Transverse colon (tissue), 4 donors: ENCODE measurements at places on chromosomes 6 and 20. TPM values are rescaled to one million over a fixed set of nuclear protein-coding genes. Genes with fewer than 3 reads are reported as not detected.
A peak's percentile ranks its signal among the peaks of the same experiment; 100 is the strongest.

SLC22A1 gene
- total RNA-seq = not detected

PLCB1 gene
- total RNA-seq = 18.6 TPM

SLC4A11 gene
- total RNA-seq = 0.64 TPM

BANF2 gene
- not detected for total RNA-seq

PACSIN1 gene
- total RNA-seq = not detected

LPIN3 gene
- total RNA-seq = 170 TPM

GGTLC1 gene
- total RNA-seq = not detected

PPP1R14C gene
- total RNA-seq = 40.6 TPM

MROH8 gene
- total RNA-seq = 3.0 TPM

EDN3 gene
- total RNA-seq = 92.4 TPM

GRCh38 chr6:39729945-39730344 is 4.7 kb upstream of the KIF6 start:
- H3K27me3 ChIP-seq = no peaks in the 10 kb centered on the region
- no peak for DNase-seq
- H3K36me3 ChIP-seq = no peaks in the 10 kb centered on the region
- no peak overlapping the region for H3K4me3 ChIP-seq
- H3K4me1 ChIP-seq = no peaks in the 10 kb centered on the region

- H3K36me3 ChIP-seq = no peaks in the 10 kb centered on the region
- H3K4me3 ChIP-seq = no peak overlapping the region
- no peak for DNase-seq
- H3K27ac ChIP-seq = no peak overlapping the region
- no peaks in the 10 kb centered on the region for H3K4me1 ChIP-seq
- no peaks in the 10 kb centered on the region for H3K27me3 ChIP-seq
These were observed 362.3 kb downstream of the MAFB start for GRCh38 chr20:40326784-40327183.

GRCh38 chr6:161369339-161369738 is 95.5 kb upstream of the AGPAT4 start:
- H3K4me3 ChIP-seq = no peak overlapping the region
- DNase-seq = peak; percentile 47
- no peaks in the 10 kb centered on the region for H3K36me3 ChIP-seq

DNA sequence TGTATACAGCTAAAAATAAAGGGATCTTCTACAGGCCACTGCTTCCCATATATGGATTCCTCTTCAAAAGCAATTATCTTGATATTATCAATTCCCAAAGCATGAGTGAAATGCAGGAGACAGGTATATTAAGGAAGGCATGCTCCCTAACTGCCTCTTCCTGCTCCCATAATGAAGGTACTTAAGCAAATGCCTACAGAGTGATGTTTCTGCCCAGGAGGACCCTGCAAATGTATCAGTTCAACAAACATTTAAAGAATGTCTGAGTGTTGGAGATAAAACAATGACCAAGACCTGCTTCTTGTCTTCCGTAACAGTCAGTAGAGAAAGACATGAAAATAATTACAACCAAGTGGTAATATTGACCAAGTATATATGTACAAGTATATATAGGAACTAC is 4.2 kb downstream of the UBE2J1 start:
- no peak overlapping the region for H3K4me3 ChIP-seq
- no peaks in the 10 kb centered on the region for H3K36me3 ChIP-seq
- DNase-seq = no peak
- H3K27me3 ChIP-seq = no peaks in the 10 kb centered on the region
- H3K27ac ChIP-seq = no peak overlapping the region

GRCh38 chr6:56437171-56437900 is 190.0 kb upstream of the COL21A1 start:
- no peak overlapping the region for H3K4me3 ChIP-seq
- DNase-seq = no peak
- no peaks in the 10 kb centered on the region for H3K27me3 ChIP-seq
- H3K27ac ChIP-seq = no peak overlapping the region
- no peaks in the 10 kb centered on the region for H3K36me3 ChIP-seq

- DNase-seq = no peak
- no peaks in the 10 kb centered on the region for H3K27me3 ChIP-seq
- H3K27ac ChIP-seq = no peak overlapping the region
- H3K4me3 ChIP-seq = no peak overlapping the region
These were observed 14.6 kb upstream of the HELZ2 start for GRCh38 chr20:63588641-63589041.

- no peaks in the 10 kb centered on the region for H3K27me3 ChIP-seq
- H3K27ac ChIP-seq = no peak overlapping the region
- no peak overlapping the region for H3K4me3 ChIP-seq
- H3K4me1 ChIP-seq = no peaks in the 10 kb centered on the region
- no peaks in the 10 kb centered on the region for H3K36me3 ChIP-seq
These were observed 92.1 kb downstream of the CRYBG1 start for GRCh38 chr6:106452628-106453027.

- peaks cover 30% of the 10 kb centered on the region for H3K4me1 ChIP-seq
- H3K4me3 ChIP-seq = no peak overlapping the region
These were observed 12.1 kb downstream of the LGSN start for GRCh38 chr6:63307581-63308246.

- H3K4me3 ChIP-seq = no peak overlapping the region
- H3K4me1 ChIP-seq = no peaks in the 10 kb centered on the region
- H3K36me3 ChIP-seq = no peaks in the 10 kb centered on the region
- no peak for DNase-seq
These were observed 379.3 kb downstream of the MAFB start for GRCh38 chr20:40309731-40310130.

DNA sequence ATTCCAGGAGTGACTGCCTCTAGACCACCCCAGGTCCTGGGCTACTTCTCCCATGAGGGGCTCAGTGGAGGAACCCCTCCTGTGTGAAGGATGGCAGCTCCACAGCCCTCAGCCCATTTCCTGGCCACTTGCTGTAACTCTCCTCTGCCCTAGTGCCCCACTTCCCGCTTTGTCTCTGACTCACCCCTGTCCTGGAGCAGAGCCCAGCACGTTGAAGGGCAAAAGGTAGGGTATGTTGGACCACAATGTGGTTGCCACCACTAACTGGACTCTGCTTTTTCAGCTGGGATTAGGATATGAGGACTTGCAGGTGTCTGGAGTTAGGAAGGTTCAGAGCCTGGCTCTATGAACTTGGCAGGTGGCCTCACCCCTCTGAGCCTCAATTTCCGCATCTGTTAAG is 2.4 kb downstream of the MYBL2 start:
- H3K4me1 ChIP-seq = peaks cover 14% of the 10 kb centered on the region
- no peak overlapping the region for H3K27ac ChIP-seq
- DNase-seq = no peak
- H3K36me3 ChIP-seq = no peaks in the 10 kb centered on the region

DNA sequence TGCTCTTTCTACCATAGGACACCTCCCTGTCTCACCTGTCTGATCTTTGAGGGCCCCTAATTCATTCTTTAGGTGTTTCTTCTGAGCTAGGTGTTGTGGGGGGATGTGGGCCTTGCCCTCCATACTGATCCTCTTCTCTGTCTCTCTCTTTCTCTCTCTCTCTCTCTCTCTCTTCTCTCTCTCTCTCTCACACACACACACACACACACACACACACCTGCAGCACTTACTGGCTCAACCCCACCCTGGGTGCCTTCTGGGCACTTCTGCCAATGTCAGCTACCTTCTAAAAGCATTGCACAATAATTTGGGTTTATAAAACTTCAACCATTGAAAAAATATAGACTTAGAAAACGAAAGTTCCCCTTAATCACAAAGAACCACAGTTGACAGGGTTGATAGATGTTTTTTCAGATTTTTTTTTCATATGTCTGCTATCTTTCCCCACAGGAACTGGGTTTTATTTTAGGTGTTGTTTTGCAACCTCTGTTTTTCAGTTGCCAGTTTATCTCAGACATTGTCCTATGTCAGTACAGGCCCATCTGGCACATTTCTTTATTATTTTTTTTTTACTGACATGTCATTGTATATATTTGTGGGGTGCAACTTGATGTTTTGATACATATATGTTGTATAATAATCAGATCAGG is 28.1 kb downstream of the PKIG start:
- H3K27ac ChIP-seq = no peak overlapping the region
- H3K4me1 ChIP-seq = peaks cover 41% of the 10 kb centered on the region
- no peaks in the 10 kb centered on the region for H3K27me3 ChIP-seq
- H3K4me3 ChIP-seq = no peak overlapping the region
- H3K36me3 ChIP-seq = no peaks in the 10 kb centered on the region
- DNase-seq = no peak

DNA sequence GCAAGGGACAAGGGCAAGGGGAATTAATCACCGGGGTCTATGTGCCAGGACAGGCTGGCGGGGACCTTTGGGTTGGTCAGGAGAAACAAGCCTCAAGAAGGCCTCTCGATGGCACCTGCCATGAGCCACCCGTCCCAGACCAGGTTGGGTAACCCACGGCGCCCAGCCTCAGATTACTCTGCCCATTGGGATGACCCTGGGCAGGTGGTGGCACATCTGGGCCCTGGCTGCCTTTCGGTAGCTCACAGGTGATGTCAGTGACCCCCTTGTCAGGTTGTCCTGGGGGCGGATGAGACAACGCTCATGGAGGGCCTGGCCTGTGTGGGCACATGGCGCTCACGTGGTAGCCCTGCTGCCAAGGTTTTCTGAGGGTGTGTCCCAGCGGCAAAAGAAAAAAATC is 152.2 kb downstream of the SYCP2 start:
- no peaks in the 10 kb centered on the region for H3K27me3 ChIP-seq
- H3K36me3 ChIP-seq = no peaks in the 10 kb centered on the region
- H3K27ac ChIP-seq = no peak overlapping the region
- no peak for DNase-seq
- H3K4me3 ChIP-seq = no peak overlapping the region

DNA sequence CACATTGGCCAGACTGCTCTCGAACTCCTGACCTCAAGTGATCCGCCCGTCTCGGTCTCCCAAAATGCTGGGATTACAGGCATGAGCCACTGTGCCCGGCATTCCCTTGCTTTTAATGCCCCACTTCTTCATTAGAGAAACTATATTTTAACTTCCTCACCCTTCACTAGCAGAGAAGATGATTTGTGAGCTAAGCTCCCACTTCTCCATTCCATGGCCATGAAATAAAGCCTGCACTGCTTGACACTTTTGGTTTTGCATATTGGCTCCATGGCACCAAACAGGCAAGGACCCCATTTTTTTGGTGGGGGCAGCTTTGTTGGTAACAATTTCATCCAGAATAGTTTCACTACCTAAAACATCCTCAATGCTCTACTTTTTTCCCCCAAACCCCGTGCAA is 145.3 kb downstream of the TFAP2B start:
- H3K4me1 ChIP-seq = no peaks in the 10 kb centered on the region
- no peaks in the 10 kb centered on the region for H3K36me3 ChIP-seq
- no peak for DNase-seq

GRCh38 chr6:41705996-41706835 is 29.2 kb downstream of the TFEB start:
- H3K27me3 ChIP-seq = no peaks in the 10 kb centered on the region
- no peak overlapping the region for H3K4me3 ChIP-seq
- H3K4me1 ChIP-seq = peaks cover 27% of the 10 kb centered on the region
- H3K36me3 ChIP-seq = no peaks in the 10 kb centered on the region

GRCh38 chr20:43492101-43492500 is 15.4 kb upstream of the L3MBTL1 start:
- no peaks in the 10 kb centered on the region for H3K4me1 ChIP-seq
- no peaks in the 10 kb centered on the region for H3K27me3 ChIP-seq
- no peak overlapping the region for H3K27ac ChIP-seq
- no peak overlapping the region for H3K4me3 ChIP-seq

- H3K4me1 ChIP-seq = peaks cover 56% of the 10 kb centered on the region
- H3K27me3 ChIP-seq = no peaks in the 10 kb centered on the region
- no peaks in the 10 kb centered on the region for H3K36me3 ChIP-seq
- peak overlapping the region; percentile 73 for H3K27ac ChIP-seq
- H3K4me3 ChIP-seq = no peak overlapping the region
- DNase-seq = no peak
These were observed 50.7 kb downstream of the PPARD start for GRCh38 chr6:35392773-35393672.

DNA sequence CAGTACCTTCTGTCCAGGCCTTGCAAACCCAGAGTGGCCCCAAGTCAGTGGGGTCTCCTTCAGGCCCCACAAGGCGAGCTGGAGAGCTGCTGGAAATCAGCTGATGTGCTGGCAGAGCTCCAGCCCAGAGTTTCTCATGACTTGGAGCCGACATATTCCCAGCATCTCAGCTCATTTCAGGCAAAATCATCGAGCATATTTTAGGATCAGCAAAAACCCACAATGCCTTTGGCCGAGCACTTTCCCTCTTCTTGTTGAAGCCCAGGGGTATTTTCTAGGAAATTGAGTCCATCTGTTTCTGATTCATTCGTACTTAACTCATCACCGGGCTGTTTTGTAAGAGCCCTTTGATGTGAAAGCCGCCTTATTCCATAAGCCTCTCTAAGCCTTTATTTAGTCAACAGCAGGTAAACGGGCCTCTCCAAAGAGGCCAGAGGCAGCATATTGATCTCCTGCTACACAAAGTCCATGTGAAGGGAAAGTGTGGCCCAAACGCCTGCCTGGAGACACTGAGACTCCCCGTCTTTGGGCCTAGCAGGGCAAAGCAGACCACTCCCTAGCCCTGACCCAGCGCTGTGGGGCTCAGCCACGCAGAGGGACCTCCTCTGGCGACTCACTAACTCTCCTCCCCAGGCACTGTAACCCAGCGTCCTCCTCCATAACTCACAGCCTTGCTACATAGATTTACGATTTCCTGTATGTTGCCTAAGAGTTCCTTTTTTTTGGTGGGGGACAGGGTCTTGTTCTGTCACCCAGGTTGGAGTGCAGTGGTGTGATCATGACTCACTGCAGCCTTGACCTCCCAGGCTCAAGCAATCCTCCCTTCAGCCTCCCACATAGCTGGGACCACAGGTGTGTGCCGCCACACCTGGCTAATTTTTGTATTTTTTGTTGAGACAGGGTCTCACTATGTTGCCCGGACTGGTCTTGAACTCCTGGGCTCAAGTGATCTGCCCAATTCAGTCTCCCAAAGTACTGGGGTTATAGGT is 12.1 kb upstream of the C20orf203 start:
- no peaks in the 10 kb centered on the region for H3K4me1 ChIP-seq
- no peak for DNase-seq
- H3K27ac ChIP-seq = no peak overlapping the region
- H3K4me3 ChIP-seq = no peak overlapping the region
- H3K36me3 ChIP-seq = no peaks in the 10 kb centered on the region

DNA sequence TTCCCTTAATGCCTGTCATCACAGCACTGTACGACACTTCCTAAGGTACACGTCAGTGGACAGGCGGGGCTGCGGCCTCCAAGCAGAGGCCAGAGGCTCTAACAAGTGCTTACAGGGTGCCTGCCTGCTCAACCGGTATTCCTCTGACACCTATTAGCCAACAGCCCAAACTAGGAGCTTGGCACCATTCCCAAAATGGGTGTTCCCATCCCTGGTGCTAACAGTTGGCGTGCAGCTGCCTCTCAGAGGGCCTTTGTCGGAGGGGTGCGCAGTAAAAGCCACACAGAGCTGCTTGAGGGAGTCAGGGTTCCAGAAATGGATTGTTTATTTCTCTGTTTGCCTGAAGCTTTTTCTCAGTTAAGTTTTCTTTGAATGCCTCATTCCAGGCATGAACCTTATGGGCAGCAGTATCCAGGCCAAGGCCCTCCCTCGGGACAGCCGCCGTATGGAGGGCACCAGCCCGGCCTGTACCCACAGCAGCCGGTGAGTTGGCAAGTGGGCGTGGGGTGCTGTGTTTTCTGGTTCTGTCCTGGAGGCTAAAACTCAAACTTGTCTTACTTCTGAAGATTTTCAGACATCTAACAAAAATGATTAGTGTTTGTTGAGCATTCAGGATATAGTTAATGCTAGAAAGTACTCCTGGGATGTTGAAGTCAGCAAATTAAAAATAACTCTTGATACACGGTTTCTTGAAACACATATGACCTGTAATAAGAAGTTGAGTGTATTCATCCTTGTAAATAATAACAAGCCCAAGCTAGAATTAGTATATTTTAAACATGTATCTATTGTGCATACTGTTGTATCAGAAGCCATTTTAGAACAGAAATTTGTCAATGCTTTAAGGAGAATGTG is 124.7 kb downstream of the TMEM242 start:
- no peaks in the 10 kb centered on the region for H3K27me3 ChIP-seq
- H3K4me3 ChIP-seq = no peak overlapping the region
- DNase-seq = peak; percentile 88
- peak overlapping the region; percentile 56 for H3K27ac ChIP-seq
